ENCODE measurements at places on chromosomes 5 and 9. TPM values are rescaled to one million over a fixed set of nuclear protein-coding genes. Genes with fewer than 3 reads are reported as not detected.

Gene CEL
- 0.87 TPM for total RNA-seq

Gene SGCD
- total RNA-seq, result 27.7 TPM

Gene GABRA6
- total RNA-seq, result not detected

Gene SLC34A3
- not detected for total RNA-seq

Gene TRIM7
- 5.7 TPM for total RNA-seq

Gene CDC25C
- 1.6 TPM for total RNA-seq

Gene BTNL8
- not detected for total RNA-seq

Gene ADAMTS6
- 20.0 TPM for total RNA-seq

Gene ITGA2
- 0.79 TPM for total RNA-seq

Gene ZNF483
- total RNA-seq, result 2.4 TPM

Gene ADCY2
- total RNA-seq, result 0.36 TPM

Gene TRUB2
- total RNA-seq, result 19.8 TPM

Gene ADAMTSL2
- 0.15 TPM for total RNA-seq

Gene TMEM250
- 31.9 TPM for total RNA-seq

Gene MARVELD2
- total RNA-seq, result 2.0 TPM

Gene CATSPER3
- 0.39 TPM for total RNA-seq

Gene OCLN
- total RNA-seq, result 3.2 TPM

Gene PCDHGA3
- total RNA-seq, result 0.51 TPM

Gene FGF10
- not detected for total RNA-seq

Gene CNTNAP3
- 20.0 TPM for total RNA-seq

Gene TMEM215
- not detected for total RNA-seq

Gene SNCB
- total RNA-seq, result not detected

Gene ARID3C
- total RNA-seq, result not detected

Gene BOD1
- total RNA-seq, result 62.0 TPM

Measured in chondrocyte (in vitro differentiated cells).